ENCODE measurements at places on chromosomes 4 and X. TPM values are rescaled to one million over a fixed set of nuclear protein-coding genes. Genes with fewer than 3 reads are reported as not detected.

DNA sequence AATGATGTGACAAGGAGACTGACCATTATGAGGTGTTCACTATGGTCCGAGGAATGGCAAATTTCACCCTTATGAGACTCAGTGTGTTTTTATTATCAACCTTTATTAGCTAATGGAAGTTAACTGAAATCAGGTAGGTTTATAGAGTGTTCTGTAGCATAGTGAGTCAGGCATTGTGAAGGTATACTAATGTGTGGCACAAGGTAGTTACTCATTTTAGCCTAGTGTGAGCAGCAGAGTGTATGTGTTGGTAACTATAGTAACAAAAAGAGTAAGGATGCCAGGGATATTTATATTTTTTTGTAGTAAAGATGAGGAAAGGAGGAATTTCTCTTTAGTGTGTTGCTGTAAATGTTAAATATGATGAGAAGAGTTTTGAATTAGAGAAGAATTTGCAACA lies 12.0 kb downstream of the PDLIM5 start:
- DNase-seq: no peak
- peak overlapping the region; percentile 24 for H3K27ac ChIP-seq
- H3K27me3 ChIP-seq: no peaks in the 10 kb centered on the region
- H3K36me3 ChIP-seq: peaks cover 3% of the 10 kb centered on the region

GRCh38 chr4:88804234-88804633 lies 106.6 kb upstream of the NAP1L5 start:
- H3K27me3 ChIP-seq: no peaks in the 10 kb centered on the region
- H3K4me1 ChIP-seq: peaks cover 10% of the 10 kb centered on the region
- no peaks in the 10 kb centered on the region for H3K36me3 ChIP-seq
- DNase-seq: no peak
- no peak overlapping the region for H3K4me3 ChIP-seq
- H3K27ac ChIP-seq: no peak overlapping the region

DNA sequence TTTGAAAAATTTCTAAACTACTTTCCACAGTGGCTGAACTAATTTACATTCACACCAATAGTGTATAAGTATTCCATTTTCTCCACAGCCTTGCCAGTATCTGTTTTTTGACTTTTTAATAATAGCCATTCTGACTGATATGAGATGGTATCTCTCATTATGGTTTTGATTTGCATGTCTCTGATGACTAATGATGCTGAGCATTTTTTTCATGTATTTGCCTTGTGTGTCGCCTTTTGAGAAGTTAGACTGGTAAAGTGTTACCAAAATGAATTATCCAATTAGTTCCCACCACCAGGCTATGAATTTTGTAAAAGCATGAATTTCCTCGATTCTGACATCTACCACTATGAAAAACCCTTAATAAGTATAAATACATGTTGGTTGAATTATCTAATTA lies 242.2 kb upstream of the GK2 start:
- no peaks in the 10 kb centered on the region for H3K27me3 ChIP-seq
- no peaks in the 10 kb centered on the region for H3K36me3 ChIP-seq
- no peak overlapping the region for H3K4me3 ChIP-seq

GRCh38 chr4:184860018-184860779 lies 34.4 kb upstream of the ACSL1 start:
- no peak overlapping the region for H3K27ac ChIP-seq
- H3K27me3 ChIP-seq: no peaks in the 10 kb centered on the region
- H3K4me1 ChIP-seq: no peaks in the 10 kb centered on the region
- H3K4me3 ChIP-seq: no peak overlapping the region

- H3K36me3 ChIP-seq: peaks cover 19% of the 10 kb centered on the region
- DNase-seq: no peak
- no peak overlapping the region for H3K4me3 ChIP-seq
- peaks cover 13% of the 10 kb centered on the region for H3K4me1 ChIP-seq
- H3K27ac ChIP-seq: peak overlapping the region; percentile 80
Measured at GRCh38 chr4:102665527-102665926, 95.2 kb downstream of the MANBA start.

- H3K4me1 ChIP-seq: peaks cover 12% of the 10 kb centered on the region
- H3K27ac ChIP-seq: no peak overlapping the region
- H3K27me3 ChIP-seq: no peaks in the 10 kb centered on the region
- H3K36me3 ChIP-seq: no peaks in the 10 kb centered on the region
- no peak overlapping the region for H3K4me3 ChIP-seq
Measured at GRCh38 chr4:85744950-85745349, 270.0 kb downstream of the ARHGAP24 start.

DNA sequence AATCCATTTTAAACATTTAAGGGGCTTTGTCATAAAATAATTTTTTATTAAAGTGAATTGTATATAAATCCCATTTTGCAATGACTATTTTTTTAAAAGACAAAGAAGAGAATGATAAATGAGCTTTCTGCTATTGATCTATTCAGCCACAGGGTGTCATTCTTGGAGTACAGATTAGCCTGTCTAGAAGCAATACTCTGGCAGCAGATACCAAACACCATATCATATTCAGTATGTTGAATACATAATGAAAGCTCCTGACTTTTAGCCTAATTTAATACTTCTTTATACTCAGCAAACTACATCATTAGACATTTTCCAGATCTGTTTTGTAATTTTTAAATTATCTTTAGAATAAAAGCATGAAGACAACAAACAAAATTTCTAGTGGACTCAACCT lies 496.3 kb downstream of the PDGFC start:
- no peaks in the 10 kb centered on the region for H3K27me3 ChIP-seq
- H3K36me3 ChIP-seq: no peaks in the 10 kb centered on the region
- H3K4me3 ChIP-seq: no peak overlapping the region
- DNase-seq: peak; percentile 75
- no peak overlapping the region for H3K27ac ChIP-seq

The TAF7L gene
- total RNA-seq: not detected

The MGAT4D gene
- total RNA-seq: not detected

The MAOB gene
- total RNA-seq: 0.67 TPM

The CENPE gene
- 16.4 TPM for total RNA-seq

The DCAF12L2 gene
- total RNA-seq: 0.99 TPM

The RBM46 gene
- 0.11 TPM for total RNA-seq

The XK gene
- 3.0 TPM for total RNA-seq

Data from cardiac muscle cell (in vitro differentiated cells and primary cell).